Liver (tissue), 10 donors: ENCODE measurements at places on chromosomes 3 and 15.

DNA sequence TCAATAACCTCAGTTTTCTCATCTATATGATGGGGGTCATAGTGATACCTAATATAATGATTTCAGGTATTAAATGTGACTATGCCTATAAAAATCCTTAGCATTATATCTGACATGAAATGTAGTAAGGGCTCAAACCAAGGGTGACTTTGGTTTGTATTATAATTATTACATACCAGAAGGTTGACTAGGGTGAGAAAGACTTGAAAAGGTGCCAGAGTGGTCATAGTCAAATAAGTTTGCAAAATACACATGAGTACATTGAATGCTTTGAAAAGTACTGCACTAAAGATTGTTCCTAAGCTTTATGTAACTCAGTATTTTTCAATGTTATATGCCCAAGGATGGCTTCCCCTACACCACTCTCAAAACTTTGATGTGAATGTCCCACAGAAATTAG lies 297.2 kb downstream of the ARPP21 start:
- no peak for DNase-seq

GRCh38 chr3:189975391-189975990 lies 145.2 kb downstream of the P3H2 start:
- DNase-seq: no peak

- no peak for DNase-seq
Measured at GRCh38 chr3:186053954-186054791, 54.7 kb downstream of the ETV5 start.

DNA sequence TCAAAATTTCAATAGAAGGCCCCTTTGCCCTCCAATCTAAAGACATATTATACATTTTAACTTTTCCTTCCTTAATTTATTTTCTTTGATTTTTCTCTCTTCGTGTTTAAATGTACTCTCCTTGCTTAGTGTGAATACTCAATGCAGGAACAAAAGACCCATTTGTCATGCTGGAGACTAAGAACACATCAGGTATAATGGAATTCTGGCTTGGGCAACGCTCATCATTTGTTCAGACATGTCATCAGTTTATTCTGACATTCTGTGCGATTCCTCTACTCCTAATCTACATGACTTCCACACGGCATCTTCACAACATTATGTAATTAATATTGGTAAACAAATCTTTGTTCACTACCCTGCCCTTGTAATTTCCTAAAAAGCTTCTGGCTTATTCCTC lies 136.6 kb upstream of the LRRN1 start:
- DNase-seq: no peak

- no peak for DNase-seq
Measured at GRCh38 chr3:161818106-161818505, 321.5 kb downstream of the OTOL1 start.

DNA sequence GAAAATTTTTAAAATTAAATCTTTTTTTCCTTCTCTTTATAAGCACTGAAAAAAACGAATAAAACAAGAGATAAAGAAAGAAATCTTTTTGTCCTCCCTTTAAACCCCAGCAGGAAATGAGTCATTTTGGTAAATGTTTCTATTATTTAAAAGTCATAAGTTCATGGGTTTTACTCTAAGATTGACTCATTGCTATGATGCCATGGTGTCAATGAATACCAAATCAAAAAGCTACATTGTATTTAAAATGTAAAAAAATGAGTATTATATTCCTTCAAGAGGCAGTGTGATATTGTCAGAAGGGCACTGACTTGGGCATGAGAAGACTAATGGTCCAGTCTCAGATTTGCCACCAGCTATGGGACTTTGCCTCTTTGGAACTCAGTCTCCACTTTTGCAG lies 303.4 kb upstream of the DNAJC19 start:
- no peak for DNase-seq

GRCh38 chr15:25054329-25054728 lies 99.5 kb downstream of the SNRPN start:
- no peak for DNase-seq

DNA sequence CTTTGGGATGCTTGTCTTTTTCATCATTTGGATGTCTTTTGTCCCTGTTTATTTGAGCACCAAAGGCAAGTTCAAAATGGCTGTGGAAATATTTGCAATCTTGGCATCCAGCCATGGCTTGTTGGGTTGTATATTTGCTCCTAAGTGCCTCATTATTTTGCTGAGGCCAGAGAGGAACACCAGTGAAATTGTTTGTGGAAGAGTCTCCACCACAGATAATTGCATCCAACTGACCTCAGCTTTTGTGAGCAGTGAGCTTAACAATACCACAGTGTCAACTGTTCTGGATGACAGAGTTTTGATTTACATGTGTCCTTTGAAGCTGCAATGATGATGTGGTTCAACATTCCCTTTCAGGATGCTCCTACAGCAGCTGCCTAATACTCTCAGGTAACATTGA lies 83.0 kb upstream of the KCNAB1 start:
- DNase-seq: no peak

- DNase-seq: no peak
Measured at GRCh38 chr3:181317508-181317907, 328.0 kb upstream of the DNAJC19 start.

- DNase-seq: no peak
Measured at GRCh38 chr3:4695846-4696245, 202.7 kb downstream of the ITPR1 start.

DNA sequence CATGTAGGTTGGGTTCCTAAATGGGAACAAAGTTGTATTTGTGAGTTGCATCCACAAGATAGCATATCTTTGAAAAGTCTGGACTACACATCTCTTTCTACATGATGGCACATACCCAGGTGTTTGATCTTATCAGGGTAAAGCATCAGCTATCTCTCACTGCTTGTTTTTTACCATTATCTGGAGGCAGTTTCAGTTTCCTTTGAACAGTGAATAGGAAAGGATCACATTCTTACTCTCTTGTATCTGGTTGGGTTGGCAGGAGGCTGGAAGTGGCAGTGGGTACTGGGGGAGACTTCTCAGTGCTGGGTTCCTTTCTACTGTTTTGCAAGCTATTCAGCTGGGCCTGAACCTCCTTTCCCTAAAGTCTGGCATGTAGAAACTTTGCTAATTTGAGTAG lies 4.1 kb downstream of the CEMIP start:
- no peak for DNase-seq

- no peak for DNase-seq
Measured at GRCh38 chr3:41893977-41894376, 67.9 kb downstream of the ULK4 start.

DNA sequence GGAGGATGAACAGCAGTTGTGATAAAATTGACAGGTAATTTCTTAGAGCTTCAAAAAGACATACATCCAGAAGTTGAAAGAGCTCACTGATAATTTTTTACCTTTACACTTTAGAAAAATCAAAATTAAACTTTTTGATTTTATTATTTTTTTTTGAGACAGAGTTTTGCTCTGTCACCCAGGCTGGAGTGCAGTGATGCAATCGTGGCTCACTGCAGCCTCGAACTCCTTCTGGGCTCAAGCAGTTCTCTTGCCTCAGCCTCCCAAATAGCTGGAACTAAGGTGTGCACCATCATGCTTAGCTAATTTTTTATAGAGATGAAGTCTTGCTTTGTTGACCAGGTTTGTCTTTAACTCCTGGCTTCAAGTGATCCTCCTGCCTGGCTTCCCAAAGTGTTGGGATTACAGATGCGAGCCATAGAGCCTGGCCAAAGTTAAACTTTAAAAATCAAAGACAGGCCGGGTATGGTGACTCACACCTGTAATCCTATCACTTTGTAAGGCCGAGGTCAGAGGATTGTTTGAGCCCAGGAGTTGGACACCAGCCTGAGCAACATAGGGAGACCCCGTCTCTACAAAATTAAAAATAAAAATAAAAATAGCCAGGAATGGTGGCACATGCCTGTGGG lies 21.7 kb downstream of the PLA2G4F start:
- DNase-seq: no peak

DNA sequence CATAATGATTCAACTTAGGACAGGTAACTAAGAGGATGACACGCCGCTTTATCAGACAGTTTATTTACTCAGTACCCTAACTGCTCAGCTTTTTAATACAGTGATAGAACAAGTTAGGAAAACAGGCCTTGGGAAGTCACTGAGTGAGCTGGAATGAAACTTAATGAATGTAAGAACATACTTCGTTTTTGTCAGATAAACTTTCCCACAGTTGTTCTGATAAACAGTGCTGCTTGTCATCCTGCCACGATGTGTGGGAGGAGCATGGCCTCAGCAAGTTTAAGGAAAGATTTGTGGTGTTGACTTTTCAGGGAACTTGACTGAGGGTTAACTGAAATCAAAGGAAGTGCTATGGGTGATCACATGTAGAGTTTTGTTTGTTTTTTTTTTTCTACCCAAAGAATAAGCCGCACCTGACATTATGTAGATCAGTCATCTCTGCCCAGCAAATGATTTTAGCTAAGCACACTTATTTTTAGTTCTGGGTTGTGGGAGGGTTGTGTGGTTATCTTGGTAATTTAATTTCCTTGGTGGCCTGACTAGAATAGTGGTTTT lies 5.6 kb upstream of the P2RY14 start:
- no peak for DNase-seq

- no peak for DNase-seq
Measured at GRCh38 chr3:134446800-134447199, 39.0 kb downstream of the ANAPC13 start.

GRCh38 chr3:124660599-124660998 lies 69.7 kb upstream of the UMPS start:
- DNase-seq: no peak

GRCh38 chr3:186588632-186589031 lies 18.1 kb downstream of the DNAJB11 start:
- DNase-seq: no peak

GRCh38 chr15:29472901-29473445 lies 203.4 kb upstream of the NSMCE3 start:
- DNase-seq: no peak

GRCh38 chr3:191499307-191500080 lies 38.5 kb downstream of the PYDC2 start:
- DNase-seq: no peak

DNA sequence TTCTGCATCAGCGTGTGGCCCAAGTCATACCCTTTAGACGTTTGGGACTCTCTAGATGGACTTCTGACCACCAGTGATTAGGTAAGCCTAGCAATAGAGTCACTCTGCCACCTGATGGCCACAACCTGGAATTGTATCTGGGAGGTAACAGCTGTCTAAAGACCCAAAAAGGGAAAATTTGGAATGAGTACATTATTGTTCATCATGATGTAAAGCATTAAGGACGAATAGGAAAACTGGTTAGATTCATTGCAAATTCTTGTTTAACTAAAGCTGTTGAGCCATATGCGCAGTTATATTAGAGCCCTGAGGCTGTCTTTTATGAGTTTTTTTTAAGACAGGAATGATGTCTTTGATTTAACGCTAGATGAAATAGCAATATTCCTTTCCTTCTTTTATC lies 63.6 kb downstream of the FAM81A start:
- DNase-seq: peak; percentile 42

DNA sequence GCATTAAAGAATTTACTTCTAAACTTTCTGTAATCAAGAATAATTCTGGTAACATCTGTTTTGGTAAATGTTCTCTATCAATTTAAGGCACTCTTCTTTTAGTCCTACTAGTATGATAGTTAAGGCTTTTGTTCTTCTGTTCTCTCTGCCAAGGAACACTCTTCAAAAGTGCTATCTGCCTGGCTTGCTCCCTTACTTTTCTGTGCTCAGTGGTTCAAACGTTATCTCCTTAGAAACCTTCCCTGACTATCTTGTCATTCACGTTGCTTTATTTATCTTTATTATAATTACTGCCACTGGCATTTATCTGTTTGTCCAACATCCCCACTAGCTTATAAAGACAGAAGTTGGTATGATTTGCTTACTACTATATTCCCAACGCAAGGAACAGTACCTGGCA lies 59.2 kb downstream of the RFX7 start:
- DNase-seq: no peak
